ENCODE measurements at places on chromosomes 16 and 17.

DNA sequence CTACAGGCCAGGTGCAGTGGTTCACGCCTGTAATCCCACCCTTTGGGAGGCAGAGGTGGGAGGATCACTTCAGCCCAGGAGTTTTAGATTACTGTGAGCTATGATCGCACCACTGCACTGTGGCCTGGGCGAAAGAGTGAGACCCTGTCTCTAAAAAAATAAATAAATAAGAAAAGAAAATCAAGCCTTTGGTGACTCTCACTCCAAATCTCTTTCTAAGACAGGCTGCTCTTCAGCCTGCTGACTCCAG, 976 bp downstream of the ABCC3 start:
- no peaks in the 10 kb centered on the region for H3K36me3 ChIP-seq
- peaks cover 5% of the 10 kb centered on the region for H3K4me1 ChIP-seq
- H3K27me3 ChIP-seq = peaks cover 54% of the 10 kb centered on the region
- H3K4me3 ChIP-seq = no peak overlapping the region
- no peak for DNase-seq

GRCh38 chr16:82061861-82062525, 26.9 kb downstream of the HSD17B2 start:
- no peak overlapping the region for H3K27ac ChIP-seq
- no peaks in the 10 kb centered on the region for H3K4me1 ChIP-seq
- H3K36me3 ChIP-seq = no peaks in the 10 kb centered on the region
- no peak overlapping the region for H3K4me3 ChIP-seq

DNA sequence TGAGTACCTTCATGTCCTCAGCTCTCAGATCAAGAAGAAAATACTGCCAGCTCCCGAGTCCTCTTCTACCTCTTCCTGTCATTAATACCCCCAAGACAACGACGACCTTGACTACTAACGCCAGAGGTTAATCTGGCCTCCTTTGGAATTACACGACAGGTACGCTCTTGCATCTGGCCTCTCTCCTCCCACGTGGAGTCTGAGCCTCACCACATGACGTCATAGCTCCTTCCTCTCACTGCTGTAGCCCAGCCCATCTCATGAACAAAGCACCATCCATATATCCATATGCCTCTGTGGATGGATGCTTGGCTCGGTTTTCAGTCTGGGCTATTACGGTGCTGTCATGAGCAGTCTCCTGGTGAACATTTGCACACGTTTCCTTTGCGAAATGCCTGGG, 110.2 kb upstream of the TNRC6C start:
- no peak overlapping the region for H3K27ac ChIP-seq
- no peak for DNase-seq
- H3K4me1 ChIP-seq = peaks cover 9% of the 10 kb centered on the region
- H3K27me3 ChIP-seq = no peaks in the 10 kb centered on the region
- H3K4me3 ChIP-seq = no peak overlapping the region
- no peaks in the 10 kb centered on the region for H3K36me3 ChIP-seq

- peak; percentile 61 for DNase-seq
- H3K36me3 ChIP-seq = no peaks in the 10 kb centered on the region
- H3K4me1 ChIP-seq = no peaks in the 10 kb centered on the region
- no peak overlapping the region for H3K27ac ChIP-seq
- no peaks in the 10 kb centered on the region for H3K27me3 ChIP-seq
Observed at GRCh38 chr16:5490499-5490898, 392.9 kb upstream of the EEF2KMT start.

DNA sequence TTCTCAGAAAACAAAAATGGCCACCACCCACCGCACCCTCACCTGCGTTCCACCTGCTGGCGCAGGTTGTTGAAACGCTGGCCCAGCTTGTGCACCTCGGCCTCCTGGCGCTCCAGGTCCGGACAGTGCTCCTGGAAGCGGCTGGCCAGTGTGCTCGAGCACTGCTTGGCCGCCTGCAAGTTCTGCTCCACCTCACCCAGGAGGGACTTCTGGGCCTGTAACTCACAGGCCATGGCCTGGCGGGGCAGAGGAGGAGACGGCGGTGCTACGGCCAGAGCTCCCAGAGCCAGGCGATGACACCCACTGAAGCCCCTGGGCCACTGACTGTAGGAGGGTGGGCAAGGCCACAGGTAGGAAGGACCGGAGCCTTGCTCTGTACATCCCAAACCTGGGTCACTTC, 43.4 kb downstream of the UBN1 start:
- H3K4me1 ChIP-seq = no peaks in the 10 kb centered on the region
- DNase-seq = no peak
- H3K4me3 ChIP-seq = no peak overlapping the region
- H3K36me3 ChIP-seq = peaks cover 12% of the 10 kb centered on the region

DNA sequence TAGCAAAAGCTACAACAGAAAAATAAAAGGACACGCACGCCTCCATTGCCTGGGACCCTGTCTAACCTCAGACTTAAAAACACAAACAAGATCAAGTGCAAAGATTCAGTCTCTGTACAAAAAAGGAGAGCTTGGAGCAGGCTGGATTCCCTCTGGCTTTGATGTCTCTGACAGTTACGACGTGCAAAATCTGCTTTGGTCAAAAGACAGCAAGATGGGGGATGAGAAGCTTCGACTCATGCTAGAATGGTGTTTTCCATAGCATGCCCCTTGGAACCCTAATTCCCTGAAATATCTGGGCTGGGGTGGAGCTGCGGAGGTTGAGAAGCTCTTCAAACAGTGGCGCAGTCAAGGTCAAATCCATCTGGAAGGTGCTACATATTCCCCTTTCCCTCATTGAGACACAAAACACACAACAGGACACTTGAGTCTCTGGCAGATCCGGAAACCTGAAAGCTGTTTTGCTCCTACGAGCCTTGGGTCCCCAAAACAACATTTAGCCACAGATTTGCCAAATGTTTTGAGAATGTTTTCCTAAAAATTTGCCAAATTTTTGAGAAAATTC, 9.1 kb downstream of the MYH11 start:
- H3K27me3 ChIP-seq = no peaks in the 10 kb centered on the region
- no peak for DNase-seq
- no peak overlapping the region for H3K4me3 ChIP-seq
- H3K27ac ChIP-seq = no peak overlapping the region
- H3K4me1 ChIP-seq = no peaks in the 10 kb centered on the region

GRCh38 chr17:81956607-81957589, 4.1 kb downstream of the NOTUM start:
- H3K36me3 ChIP-seq = no peaks in the 10 kb centered on the region
- no peak overlapping the region for H3K27ac ChIP-seq
- no peak for DNase-seq
- H3K4me1 ChIP-seq = peaks cover 7% of the 10 kb centered on the region
- peaks cover 57% of the 10 kb centered on the region for H3K27me3 ChIP-seq

DNA sequence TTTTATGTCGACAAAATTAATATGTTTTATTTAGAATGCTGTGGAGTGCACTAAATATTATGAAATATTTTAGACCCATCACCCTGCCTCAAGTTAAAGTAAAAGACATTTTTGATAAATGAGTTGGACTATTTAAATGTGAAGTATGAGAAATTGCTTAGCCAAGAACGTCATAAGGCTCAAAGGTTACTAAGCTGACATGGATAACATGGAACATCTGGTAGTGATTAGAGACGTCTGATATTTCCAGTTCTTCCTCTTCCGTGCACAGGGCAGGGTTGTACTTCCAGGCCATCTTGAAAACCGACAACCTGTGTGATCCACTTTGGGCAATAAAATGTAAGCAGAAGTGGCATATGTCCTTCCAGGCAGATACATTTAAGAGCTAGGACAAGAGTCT, 7.2 kb upstream of the CCL8 start:
- no peaks in the 10 kb centered on the region for H3K4me1 ChIP-seq
- H3K27ac ChIP-seq = no peak overlapping the region
- H3K4me3 ChIP-seq = no peak overlapping the region
- H3K27me3 ChIP-seq = no peaks in the 10 kb centered on the region

GRCh38 chr17:45681706-45682105, 102.4 kb upstream of the CRHR1 start:
- H3K27me3 ChIP-seq = peaks cover 8% of the 10 kb centered on the region
- no peak for DNase-seq
- no peak overlapping the region for H3K4me3 ChIP-seq
- no peaks in the 10 kb centered on the region for H3K4me1 ChIP-seq
- H3K27ac ChIP-seq = no peak overlapping the region

DNA sequence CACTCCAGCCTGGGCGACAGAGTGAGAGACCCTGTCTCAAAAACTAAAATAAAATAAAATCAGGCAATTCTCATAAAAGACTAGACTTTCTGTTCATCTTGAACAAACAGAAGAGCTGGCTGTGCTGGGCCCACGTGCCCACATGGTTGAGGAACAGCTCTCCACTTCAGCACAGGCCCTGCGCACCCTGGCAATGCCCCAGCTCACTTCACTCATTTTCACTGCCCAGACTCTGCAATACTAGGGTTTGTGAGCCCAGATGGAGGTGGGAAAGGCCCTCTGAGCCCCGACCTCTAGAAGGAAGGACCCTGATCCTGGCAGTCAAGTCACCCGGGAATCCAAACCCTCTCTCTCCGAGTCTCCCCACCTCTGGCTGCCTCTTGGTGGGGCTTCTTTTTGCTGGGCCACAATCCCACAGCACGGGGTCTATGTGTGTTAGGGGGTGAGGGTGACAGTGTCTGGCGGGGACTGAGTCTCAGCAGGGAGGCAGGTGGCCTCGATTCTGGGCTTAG, 14.8 kb downstream of the MYLK3 start:
- H3K27ac ChIP-seq = no peak overlapping the region
- no peaks in the 10 kb centered on the region for H3K36me3 ChIP-seq
- no peaks in the 10 kb centered on the region for H3K4me1 ChIP-seq
- H3K4me3 ChIP-seq = no peak overlapping the region

DNA sequence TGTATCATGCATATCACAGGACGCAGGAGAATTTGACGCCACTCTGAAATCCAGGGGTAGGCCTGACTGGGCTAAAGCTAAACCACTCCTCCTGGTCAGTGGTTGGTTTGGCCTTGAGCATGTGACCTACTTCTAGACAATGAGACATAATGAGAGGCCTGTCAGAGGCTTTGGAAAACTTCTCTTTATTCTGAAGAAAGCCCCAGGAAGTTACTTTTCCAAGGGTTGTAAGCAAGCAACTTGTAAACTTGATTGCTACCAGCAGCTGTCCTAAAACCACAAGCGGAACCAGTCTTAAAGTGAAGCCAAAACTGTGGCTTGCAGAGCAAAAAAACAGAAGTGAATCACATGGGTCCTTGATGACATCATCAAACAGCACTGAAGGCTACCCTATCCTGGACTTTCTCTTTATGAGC, 138.2 kb upstream of the COX10 start:
- H3K36me3 ChIP-seq = no peaks in the 10 kb centered on the region
- H3K27ac ChIP-seq = no peak overlapping the region
- H3K27me3 ChIP-seq = no peaks in the 10 kb centered on the region
- H3K4me1 ChIP-seq = no peaks in the 10 kb centered on the region

GRCh38 chr16:19555938-19556771, 652 bp downstream of the VPS35L start:
- peak overlapping the region; percentile 86 for H3K4me3 ChIP-seq
- peak overlapping the region; percentile 69 for H3K27ac ChIP-seq
- DNase-seq = peak; percentile 42
- peaks cover 27% of the 10 kb centered on the region for H3K36me3 ChIP-seq
- H3K4me1 ChIP-seq = peaks cover 3% of the 10 kb centered on the region

- H3K36me3 ChIP-seq = no peaks in the 10 kb centered on the region
- H3K27ac ChIP-seq = no peak overlapping the region
Observed at GRCh38 chr17:77901481-77901880, 57.0 kb upstream of the TNRC6C start.

GRCh38 chr17:35953720-35954119, 10.2 kb upstream of the LYZL6 start:
- no peaks in the 10 kb centered on the region for H3K4me1 ChIP-seq
- no peak overlapping the region for H3K4me3 ChIP-seq
- no peak for DNase-seq
- no peaks in the 10 kb centered on the region for H3K27me3 ChIP-seq

- DNase-seq = no peak
- H3K27me3 ChIP-seq = no peaks in the 10 kb centered on the region
- H3K4me3 ChIP-seq = peak overlapping the region; percentile 75
- peaks cover 16% of the 10 kb centered on the region for H3K36me3 ChIP-seq
- H3K4me1 ChIP-seq = peaks cover 12% of the 10 kb centered on the region
Observed at GRCh38 chr16:56451753-56452689, 667 bp downstream of the OGFOD1 start.

GRCh38 chr16:23482778-23483177, 27.5 kb downstream of the GGA2 start:
- no peak overlapping the region for H3K27ac ChIP-seq
- no peak for DNase-seq
- no peaks in the 10 kb centered on the region for H3K4me1 ChIP-seq
- H3K27me3 ChIP-seq = no peaks in the 10 kb centered on the region
- no peak overlapping the region for H3K4me3 ChIP-seq

DNA sequence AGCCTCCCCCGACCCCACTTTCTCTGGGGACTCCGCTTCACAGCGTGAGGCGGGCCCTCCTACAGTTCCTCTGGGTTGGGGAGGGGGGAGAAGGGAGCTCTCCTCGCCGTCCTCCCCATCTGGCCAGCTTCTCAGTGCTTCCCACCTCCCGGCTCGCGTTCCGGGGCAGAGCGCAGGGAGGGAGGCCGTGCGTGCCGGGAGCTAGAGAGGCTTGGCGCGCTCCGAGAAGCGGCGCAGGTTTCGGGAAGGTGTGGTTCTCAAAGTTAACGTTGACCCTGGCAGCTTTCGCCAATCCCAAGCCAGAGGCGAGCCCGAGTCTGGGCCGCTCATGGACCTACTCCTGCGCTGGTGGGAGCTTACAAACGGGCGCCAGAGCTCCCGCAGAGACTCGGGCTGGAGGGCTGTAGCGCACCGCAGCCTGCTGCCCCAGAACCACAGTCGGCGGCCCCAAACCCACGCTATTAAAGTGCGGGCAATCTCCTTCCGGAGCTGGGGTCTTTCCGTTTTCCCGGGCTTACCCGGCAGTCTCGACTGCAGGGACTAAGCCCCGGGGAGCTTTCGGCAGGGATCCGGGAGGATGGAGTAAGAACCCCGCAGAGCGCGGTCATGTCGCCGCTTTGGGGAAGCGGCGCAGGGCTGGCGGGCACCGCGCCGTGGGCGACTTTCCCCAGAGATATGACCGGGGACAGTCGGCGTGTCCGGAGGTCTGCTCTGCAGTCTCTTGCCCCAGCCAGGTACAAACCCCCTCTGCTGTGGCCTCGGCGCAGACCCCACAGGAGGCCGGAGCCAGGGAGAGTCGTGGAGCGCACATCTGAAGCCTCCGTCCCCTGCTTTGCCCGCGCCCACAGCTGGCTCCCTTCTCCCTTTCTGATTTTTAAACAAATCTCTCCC, 787 bp downstream of the CDH11 start:
- no peak for DNase-seq
- H3K4me3 ChIP-seq = peak overlapping the region; percentile 30
- H3K4me1 ChIP-seq = peaks cover 10% of the 10 kb centered on the region
- peak overlapping the region; percentile 96 for H3K27ac ChIP-seq
- H3K36me3 ChIP-seq = peaks cover 6% of the 10 kb centered on the region
- no peaks in the 10 kb centered on the region for H3K27me3 ChIP-seq

- H3K4me1 ChIP-seq = no peaks in the 10 kb centered on the region
- DNase-seq = no peak
- H3K27me3 ChIP-seq = no peaks in the 10 kb centered on the region
Observed at GRCh38 chr17:78645421-78646295, 68.5 kb upstream of the DNAH17 start.

DNA sequence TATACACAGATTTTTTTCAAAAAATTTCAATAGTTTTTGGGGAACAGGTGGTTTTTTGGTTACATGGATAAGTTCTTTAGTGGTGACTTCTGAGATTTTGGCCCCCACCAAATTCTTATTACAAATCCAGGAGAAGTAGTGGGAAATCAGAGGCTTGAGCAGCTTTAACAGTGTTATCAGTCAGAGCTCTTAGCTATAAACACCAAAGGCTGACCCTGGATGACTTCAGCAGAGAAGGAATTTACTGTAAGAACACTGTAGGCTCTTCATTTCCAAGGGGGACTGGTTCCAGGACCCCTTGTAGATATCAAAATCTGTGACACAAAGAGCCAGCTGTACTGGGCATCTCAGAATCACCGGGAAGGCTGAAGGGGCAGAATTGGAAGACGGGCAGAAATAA, 17.8 kb downstream of the MPHOSPH6 start:
- DNase-seq = no peak
- H3K27me3 ChIP-seq = no peaks in the 10 kb centered on the region
- peaks cover 97% of the 10 kb centered on the region for H3K36me3 ChIP-seq

Measured in neuronal stem cell (in vitro differentiated cells).